Mucosa of gallbladder (tissue), 1 donor: ENCODE measurements at places on chromosomes 3 and 15. TPM values are rescaled to one million over a fixed set of nuclear protein-coding genes. Genes with fewer than 3 reads are reported as not detected.

- no peak for DNase-seq
These were observed 65.4 kb downstream of the SSR3 start for GRCh38 chr3:156489462-156489911.

GRCh38 chr15:58559904-58560588 lies 128.3 kb downstream of the LIPC start:
- no peak for DNase-seq

- DNase-seq = no peak
These were observed 16.9 kb upstream of the APBA2 start for GRCh38 chr15:28868744-28869345.

GRCh38 chr15:49415638-49416037 lies 7.4 kb upstream of the FGF7 start:
- no peak for DNase-seq

DNA sequence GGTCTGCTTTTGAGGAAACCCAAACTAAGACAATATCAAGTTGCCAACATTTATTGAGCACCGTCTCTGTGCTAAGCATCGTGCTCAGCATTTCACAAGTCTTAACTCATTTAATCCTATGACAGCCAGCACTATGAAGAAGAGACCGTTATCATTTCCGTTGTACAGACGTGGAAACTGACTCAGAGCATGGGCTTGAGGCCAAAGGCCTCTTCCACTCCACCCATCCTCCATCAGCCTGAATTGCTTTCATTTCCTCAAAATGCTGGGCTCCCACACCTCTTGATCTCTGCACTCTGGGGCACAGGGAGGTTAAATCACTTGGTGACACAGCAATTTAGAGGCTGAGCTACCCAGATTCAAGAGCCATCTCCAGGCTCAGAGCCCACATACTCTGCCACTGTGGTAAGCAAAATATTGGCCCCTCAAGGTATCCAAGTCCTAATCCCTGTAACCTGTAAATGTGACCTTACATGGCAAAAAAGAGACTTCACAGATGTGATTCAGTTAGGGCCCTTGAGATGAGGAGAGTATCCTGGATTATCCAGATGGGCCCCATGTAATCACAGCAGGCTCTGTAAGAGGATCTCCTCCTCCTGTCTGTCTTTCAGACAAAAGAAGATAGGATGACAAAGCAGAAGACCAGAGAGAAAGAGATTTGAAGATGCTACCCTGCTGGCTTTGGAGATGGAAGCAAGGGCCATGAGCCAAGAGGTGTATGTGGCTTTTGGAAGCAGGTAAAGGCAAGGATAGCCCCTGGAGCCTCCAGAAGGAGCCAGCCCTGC lies 24.3 kb upstream of the FLNB start:
- peak; percentile 61 for DNase-seq

- no peak for DNase-seq
These were observed 741.2 kb downstream of the NR2F2 start for GRCh38 chr15:97071668-97072067.

DNA sequence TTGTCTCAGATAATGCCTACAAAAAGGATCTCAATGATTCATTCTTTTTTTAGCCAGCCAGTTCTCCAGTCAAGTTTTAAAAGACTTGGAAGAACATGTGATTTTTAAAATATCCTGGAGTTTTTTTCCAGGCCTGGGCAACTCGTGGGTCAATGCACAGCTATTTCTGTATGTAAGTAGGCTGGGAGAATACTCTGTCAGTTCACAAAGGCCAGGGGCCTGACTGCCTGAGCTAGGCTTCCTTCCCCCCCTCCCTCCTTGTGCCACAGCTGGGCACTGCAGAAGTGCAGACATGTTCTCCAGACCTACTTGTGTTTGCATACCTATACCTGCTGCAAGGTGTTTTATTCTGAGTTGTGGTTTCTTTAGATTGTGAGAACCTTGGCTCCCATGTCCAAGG lies 43.7 kb downstream of the CTDSPL start:
- no peak for DNase-seq

- no peak for DNase-seq
These were observed 21.9 kb downstream of the ATOSA start for GRCh38 chr15:52657338-52657737.

DNA sequence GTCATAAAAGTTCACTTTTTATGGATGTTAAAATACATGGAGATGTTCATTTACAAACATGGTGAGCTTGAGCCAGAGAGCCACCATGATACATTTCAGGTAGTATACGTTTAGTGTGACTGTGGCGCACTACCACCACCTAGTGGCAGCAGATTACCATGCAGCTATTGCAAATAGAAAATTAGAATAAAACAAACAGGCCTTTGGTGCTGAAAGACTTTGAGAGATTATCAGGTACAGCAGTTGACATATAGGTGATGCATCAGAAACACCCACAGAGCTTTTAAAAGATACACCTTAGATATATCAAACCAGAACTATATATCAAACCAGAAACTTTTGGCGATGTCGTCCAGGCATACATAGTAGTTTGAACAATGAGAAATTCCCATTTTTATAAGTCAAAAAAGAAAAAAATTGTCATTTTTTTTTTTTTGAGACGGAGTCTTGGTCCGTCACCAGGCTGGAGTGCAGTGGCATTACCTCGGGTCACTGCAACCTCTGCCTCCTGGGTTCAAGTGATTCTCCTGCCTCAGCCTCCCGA lies 42.0 kb upstream of the ICE2 start:
- peak; percentile 77 for DNase-seq

DNA sequence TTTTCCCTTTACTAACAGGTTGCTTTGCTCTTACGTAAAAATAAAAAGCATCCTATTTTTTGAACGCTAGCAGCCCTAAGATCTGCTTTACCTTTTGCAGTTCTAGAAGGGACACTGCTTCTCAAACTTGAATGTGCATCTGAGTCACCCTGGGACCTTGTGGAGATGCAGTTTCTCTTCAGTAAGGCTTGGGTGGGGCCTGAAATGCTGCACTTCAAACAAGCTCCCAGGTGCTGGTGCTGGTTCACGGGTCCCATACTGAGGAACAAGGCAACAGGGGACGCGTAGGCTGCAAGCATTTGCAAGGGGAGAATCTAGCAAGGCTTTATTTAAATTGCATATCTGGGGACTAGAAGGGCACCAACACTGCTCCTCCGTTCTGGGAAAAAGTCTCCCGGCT lies 30.0 kb downstream of the MB21D2 start:
- no peak for DNase-seq

DNA sequence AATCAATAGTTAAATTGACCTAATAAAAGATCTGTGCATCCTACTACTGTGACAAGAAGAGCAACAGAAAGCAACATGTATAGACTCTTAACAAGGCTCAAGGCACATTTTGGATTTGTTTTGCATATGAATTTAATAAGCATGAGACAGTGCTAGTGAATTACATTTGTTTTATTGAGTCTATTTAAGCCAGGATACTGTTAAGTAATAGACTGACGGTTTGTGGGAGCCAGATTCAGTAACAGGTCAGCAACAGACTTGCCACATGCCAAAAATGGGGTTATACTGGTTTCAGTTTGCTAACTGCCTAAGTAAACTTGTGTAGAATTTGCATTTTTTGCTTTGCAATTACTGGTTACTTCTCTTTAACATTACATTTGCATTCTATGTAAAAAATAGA lies 54.0 kb downstream of the MBNL1 start:
- no peak for DNase-seq

DNA sequence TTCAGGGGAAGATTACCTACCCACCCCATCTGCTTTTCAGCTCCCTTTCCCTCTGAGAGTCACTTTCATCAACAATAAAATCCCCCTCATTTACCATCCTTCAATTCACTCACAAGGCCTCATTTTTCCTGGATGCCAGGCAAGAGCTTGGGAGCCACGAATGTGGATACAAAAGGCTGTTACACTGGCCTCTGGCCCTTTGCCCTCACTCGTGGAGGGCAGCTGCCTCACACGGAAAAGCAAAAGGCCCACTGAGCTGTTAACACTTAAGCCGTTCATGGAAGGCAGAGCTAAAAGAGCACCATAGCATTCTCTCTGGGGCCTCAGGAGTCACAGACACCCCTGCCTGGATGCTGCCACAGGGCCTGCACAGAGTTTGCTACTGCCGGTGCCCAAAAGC lies 102.4 kb upstream of the TUSC7 start:
- DNase-seq = no peak

DNA sequence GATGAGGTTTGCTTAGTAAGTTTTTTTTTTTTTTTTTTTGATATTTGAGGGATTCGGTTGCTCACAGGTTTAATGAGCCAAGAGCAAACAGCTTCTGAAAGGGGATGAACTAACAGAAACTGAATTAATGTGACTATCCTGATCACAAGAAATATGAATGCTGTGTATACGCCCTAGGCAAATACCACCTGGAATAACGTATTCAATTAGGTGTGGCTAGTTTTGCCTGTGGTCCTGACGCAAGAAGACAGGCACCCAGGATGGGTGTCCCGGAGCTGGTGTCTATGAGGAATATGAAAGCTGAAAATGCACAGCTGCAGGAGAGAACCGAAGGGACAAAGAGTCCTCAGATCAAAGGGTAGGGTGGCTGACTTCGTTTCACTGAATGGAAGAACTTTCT lies 14.6 kb downstream of the LSG1 start:
- DNase-seq = no peak

DNA sequence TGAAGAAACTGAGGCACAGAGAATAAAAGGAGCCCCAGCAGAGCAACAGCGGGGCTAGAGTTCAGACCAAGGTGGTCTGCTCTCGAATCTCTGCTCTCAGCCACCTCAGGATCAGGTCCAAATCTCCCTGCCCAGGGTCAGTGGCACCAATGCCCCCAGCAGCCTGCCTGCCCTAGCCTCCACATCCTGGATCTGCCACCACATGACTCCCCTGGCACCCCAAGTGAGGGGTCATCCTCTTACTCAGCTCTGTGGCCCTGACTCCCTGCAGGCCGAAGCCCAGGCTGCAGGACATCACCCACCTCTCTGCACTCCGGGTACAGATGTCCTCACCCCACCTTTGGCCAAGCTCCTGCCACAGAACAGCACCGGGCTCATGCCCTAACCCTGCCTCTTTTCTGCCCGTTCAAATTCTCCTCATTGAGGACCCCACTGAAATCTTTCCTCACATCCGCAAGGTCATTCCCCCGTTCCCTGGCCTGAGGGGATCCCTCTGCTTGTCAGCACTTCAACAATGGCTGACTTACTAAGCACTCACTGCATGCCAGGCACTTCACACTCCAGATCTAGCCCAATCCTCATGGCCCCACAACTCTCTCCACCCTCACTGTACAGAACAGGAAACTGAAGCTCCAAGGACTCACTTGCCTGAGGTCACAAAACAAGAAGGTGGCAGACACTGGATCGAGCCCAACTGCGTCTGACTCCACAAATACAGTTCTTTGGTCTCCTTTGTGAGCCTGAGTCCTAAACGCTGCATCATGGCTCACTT lies 4.3 kb downstream of the PPIB start:
- no peak for DNase-seq

GRCh38 chr3:174397848-174398247 lies 461.3 kb upstream of the NAALADL2 start:
- no peak for DNase-seq

- no peak for DNase-seq
These were observed 1.8 kb upstream of the SRGAP3 start for GRCh38 chr3:9251055-9251786.

DNA sequence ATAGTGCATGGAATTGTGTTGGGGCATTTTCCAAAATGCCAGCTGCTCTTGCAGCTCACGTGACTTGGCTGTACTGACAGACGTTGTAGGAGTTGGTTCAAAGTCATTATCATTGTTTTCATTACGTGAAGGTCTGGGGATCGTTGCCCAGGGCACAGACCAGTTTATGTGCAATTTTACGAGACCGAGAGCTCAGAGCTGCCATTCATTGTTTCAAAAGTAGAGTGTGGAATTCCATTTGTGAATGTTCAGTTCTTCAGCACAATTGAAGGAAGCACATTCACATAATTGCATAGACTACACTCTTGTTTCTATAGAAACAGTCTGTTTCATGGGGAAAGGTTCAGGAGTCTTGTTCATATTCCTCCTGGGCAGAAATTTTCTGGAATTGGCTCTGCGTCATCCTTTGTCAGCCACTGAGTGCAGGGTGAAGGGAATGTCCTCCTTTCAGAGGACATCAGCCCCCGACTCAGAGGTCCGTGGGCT lies 54.5 kb downstream of the GABRG3 start:
- no peak for DNase-seq

- no peak for DNase-seq
These were observed 92.3 kb upstream of the COL8A1 start for GRCh38 chr3:99545941-99546580.

Gene A4GNT
- total RNA-seq = not detected

Gene CAMK2N2
- 0.40 TPM for total RNA-seq

Gene IMPG2
- 0.29 TPM for total RNA-seq

Gene GOLGA8H
- 0.46 TPM for total RNA-seq

Gene GOLGA6L25
- total RNA-seq = not detected

Gene PLSCR2
- 0.35 TPM for total RNA-seq

Gene CYB561D2
- total RNA-seq = 35.4 TPM

Gene DGKG
- 7.3 TPM for total RNA-seq

Gene SPPL2A
- 94.3 TPM for total RNA-seq

Gene MESP2
- 0.75 TPM for total RNA-seq

Gene UBA5
- total RNA-seq = 33.6 TPM

Gene SPESP1
- total RNA-seq = 5.9 TPM

Gene ECE2
- 0.14 TPM for total RNA-seq

Gene CRELD1
- total RNA-seq = 116 TPM

Gene RASL12
- total RNA-seq = 17.5 TPM
